ENCODE measurements at places on chromosomes 6 and 20.

- no peak for DNase-seq
These were observed 750.6 kb upstream of the ADGRB3 start for GRCh38 chr6:67884442-67884841.

GRCh38 chr20:49825521-49826033, 12.9 kb downstream of the SLC9A8 start:
- no peak for DNase-seq

GRCh38 chr20:13995086-13995665, at the start of gene MACROD2:
Gene MACROD2, plus strand, starts transcription at chr20:13995516.
- DNase-seq: peak; percentile 92

GRCh38 chr6:55601120-55601519, 22.1 kb upstream of the HMGCLL1 start:
- no peak for DNase-seq

DNA sequence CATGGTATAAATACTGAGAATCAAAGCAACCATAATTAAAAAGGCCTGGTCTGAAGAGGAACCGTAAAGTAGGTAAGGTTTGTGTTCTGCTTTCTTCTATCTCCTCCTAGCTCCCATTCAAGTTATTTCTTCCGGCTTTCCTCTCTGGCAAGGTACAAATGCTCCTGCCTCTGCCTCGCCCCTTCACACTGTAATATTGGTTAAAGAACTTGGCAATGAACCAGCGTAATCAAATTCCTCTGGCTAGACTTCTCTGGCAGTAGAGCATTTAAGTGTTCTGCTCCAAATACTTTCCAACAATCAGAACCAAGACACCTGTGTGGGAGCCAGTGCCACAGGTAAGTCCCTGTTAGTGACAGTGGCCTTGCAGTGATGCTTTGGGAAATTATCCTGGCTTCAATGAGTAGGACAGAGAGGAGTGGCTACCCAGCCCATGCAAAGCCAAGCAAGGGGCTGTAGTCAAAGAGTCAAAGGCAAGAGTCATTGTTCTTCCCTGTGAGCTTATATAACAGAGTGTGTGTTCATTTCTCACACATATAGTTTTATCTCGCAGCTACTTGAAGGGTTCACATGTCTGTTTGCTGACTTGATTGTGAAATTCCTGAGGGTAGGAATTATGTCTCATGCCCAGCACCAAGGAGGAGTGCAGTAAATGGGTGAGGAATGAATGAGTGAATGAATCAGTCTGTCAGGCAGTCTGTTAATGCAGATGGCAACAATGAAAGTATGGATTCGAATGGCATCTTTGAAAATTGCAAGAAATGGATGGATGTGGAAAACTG, 329.3 kb downstream of the NRN1 start:
- DNase-seq: no peak

- no peak for DNase-seq
These were observed 61.1 kb upstream of the FBXO30 start for GRCh38 chr6:145875496-145876211.

DNA sequence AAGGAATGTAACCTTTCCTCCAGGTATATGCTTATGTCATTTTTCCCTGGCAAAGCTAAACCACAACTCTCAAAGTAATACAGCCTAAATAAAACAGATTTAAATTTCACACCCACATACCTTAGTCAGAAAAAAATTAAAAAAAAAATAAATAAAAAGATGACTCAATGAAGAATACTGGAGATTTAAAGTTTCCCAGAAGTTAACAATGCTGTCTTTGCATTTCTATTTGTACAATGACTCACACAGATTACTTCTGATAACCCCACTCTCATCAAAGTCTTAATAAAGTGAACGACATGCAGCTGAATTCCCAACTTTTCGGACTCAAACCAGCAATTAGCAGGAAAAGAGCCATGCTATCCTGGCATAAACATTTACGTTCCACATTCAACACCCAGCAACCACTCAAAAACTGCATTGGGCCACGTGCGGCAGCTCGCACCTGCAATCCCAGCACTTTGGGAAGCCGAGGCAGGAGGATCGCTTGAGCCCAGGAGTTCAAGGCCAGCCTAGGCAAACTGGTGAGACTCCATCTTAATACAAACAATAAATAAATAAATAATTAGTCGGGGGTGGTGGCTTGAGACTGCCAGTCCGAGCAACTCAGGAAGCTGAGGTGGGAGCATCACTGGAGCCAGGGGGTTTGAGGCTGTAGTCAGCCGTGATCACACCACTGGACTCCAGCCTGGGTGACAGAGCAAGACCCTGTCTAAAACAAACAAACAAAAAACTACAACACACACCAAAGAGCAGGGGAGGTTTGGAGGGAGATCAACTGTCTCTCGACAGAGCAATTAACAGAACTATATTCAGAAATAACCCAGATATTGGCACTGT, 130.5 kb downstream of the WDR27 start:
- no peak for DNase-seq

DNA sequence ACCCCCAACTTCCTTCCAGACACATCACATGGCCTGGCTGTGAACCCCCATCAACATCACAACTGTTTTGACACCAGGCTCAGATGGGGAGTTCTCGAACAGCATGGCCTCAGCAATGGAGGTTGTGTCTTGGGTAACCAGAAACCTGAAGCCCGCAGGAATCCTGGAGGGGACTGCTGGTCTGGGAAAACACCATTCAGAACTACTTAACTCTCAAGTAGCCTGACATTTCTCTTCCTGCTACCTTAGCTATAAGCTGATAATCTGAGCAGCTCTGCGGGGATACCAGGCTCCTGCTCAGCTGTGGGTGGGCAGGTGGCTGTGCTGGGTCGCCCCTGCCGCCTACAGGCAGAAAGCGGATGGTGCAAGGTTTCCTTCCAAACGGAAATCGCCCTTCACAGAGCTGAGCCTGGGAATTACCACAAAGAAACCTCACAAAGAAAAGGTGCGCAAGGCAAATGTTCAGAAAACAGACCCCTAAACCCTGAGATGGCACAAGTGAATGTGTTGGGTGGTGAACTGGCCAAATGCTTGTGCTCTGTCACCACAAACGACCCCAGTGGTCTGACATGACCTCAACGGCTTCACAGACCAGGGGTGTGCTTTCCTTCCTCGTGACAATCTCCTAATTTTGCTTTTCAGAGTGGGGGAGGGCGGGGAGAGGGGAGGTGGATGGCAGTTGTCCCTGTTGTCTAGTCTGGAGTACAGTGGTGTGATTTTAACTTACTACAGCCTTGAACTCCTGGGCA, 29.5 kb downstream of the SNX5 start:
- peak; percentile 56 for DNase-seq

GRCh38 chr6:12356983-12357972, 67.1 kb downstream of the EDN1 start:
- no peak for DNase-seq

- no peak for DNase-seq
These were observed 6.8 kb downstream of the SLC22A3 start for GRCh38 chr6:160355001-160355400.

DNA sequence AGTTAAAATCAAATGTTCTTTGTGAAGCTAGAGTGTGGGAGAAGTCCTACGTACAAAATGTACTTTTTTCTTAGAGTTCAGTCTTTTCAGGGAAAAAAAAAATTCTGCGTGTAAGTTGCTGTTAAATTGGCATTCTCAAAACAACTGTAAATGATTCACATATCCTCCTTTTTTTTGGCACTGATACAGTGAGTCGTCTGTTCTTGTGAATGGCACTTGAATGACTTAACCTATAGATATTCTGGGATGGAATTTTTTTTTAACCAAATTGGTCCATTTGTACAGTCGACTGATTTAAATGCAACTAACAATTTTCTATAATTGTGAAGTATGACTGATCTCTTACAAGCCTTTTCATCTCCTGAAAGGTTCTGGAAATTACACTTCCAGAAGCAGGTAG, 5.5 kb upstream of the JAG1 start:
- no peak for DNase-seq

DNA sequence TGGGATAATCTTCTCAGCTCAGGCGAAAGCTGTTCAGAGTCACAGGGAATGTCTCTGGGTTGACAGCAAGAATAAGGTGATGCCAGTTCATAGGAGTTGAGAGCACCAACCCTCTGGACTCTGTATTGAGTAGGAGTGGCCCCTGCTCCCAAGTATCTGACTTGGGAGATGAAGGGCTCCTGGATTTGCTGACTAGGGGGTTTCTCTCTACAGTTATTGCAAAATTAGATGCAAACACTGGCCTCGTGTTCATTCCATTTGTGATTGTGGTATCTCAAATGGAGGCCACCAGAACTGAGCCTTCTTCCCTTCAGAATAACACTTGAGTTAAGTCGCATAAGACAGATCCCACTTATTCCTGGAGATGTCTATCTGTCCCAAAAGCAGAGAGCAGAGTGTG, 135.7 kb downstream of the PDE7B start:
- no peak for DNase-seq

- no peak for DNase-seq
These were observed 20.3 kb downstream of the ENPP1 start for GRCh38 chr6:131828080-131828479.

- no peak for DNase-seq
These were observed 629.1 kb downstream of the MMUT start for GRCh38 chr6:48833916-48834315.

- DNase-seq: peak; percentile 41
These were observed 32.9 kb downstream of the PMEPA1 start for GRCh38 chr20:57676589-57677583.

- peak; percentile 14 for DNase-seq
These were observed 144.2 kb downstream of the MYO6 start for GRCh38 chr6:75893058-75893775.

DNA sequence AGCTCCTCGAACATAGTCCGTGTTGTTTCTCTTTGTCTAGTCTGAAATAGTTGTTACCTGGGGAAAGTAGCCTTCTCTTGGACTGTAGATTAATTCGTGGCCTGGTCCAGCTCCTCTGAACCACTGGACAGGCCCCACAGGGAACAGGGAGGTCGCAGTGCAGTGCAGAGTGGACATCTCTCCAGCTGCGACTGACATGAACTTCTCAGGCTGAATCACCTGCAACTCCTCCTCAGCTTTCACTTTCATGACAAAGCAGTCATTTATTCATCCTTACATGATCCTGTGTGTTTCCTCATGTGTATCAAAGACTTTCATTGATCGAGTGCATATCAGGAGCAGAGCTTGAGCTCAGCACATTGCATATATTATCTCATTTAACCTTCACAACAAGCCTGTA, 19.1 kb upstream of the SIRPG start:
- no peak for DNase-seq

DNA sequence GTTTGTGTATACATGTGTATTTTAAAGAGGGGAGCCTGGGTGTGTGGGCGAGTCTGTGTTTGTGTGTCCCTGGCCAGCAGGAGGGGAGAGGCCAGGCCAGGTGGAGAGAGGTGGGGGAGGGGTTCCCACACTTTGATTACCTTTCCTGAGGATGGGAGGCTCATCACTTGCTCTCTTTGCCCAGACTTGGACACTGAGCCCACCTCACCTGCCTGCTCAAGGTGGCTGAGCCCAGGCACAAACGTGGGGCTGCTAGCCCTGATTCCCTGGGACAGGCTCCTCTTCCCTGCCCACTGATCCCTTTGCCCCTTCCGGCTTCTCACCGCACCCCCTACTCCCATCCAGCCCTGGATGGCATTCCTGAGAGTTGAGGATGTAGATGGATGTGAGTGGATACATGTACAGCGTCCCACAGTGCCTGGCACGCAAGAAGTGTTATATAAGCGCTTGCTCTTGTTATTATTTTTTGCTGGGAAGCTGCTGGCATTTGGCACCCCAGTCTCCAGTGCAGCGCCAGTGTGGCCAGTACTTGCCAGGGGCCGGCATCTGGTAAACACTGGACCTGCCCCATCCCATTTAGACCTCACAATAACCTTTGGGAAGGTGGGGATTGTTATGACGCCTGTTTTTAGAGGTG, 2.7 kb downstream of the CEBPB start:
- no peak for DNase-seq

DNA sequence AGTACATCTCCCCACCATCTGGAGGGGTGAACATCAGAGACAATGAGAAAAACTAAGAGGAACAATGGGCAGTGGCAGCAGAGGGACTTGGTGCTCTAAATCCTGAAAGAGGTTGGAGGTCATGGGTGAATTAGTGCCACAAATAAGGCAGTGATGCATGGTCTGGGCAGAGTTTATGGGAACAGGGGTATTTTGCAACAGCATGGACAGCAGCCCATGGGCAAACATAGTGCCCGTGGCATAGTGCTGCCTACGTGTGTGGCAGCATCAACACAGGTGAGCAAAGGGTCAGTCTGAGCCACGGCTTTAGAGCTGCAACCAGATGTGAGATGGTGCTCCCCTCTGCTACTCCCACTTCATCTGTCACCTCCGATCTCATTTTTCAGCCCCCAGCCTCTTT, 459.1 kb upstream of the CITED2 start:
- no peak for DNase-seq

- no peak for DNase-seq
These were observed 61.9 kb upstream of the HBS1L start for GRCh38 chr6:135116571-135116970.

DNA sequence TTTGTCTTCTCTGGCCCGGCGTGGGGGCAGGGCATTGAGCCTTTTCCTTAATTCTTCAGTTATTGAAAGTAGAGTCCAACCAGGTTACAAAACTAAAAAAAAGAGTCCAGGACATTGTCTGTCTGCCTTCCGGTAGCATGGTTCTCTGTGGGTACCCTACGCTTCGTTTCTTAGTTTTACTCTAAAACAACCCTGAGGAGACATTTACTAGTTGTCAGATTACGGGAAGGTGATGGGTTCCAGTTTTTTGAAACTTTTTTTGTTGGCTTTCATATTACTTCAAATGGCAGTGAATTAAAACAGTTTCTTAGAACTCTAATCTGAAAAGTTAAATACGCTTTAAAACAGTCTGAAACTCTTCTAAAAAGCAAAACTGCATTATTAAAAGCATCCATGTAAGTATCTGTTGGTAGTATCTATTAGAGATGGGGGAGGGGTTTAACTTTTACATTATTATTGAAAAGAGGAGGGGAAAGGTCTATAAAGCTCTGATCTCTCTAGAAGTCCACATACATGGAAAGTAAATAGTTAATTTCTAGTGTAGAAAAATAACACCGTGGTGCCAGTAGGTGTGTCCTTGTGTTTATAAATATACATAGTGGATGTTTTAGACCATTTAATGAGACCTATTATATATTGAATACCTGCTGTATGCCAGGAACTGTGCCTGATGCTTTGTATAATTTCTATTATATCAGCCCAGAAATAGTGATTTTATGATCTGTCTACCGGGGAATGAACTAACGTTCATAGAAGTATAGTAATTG, 2.2 kb downstream of the BICRAL start:
- DNase-seq: no peak

DNA sequence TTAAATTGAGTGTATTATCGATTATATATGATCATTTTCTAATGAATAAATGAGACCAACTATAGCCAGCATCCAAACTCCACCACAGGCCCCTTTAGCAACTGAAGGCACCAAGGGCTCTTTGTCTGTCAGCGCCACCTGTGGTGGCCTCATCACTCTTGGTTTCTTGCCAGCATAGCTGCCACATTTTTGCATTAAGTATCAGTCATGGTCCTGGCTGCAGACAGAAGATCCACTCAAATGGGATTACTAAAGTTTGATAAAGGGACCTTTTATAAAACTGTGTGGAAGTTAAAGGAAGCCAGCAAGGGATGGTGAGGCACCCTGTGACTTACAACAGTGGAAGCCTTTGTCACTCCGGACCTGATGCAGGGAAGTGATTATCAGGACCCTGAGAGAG, 162.9 kb downstream of the C6orf118 start:
- no peak for DNase-seq

GRCh38 chr20:44943828-44944227, 16.4 kb downstream of the TOMM34 start:
- DNase-seq: no peak
